ENCODE measurements at places on chromosomes 5 and 9.

DNA sequence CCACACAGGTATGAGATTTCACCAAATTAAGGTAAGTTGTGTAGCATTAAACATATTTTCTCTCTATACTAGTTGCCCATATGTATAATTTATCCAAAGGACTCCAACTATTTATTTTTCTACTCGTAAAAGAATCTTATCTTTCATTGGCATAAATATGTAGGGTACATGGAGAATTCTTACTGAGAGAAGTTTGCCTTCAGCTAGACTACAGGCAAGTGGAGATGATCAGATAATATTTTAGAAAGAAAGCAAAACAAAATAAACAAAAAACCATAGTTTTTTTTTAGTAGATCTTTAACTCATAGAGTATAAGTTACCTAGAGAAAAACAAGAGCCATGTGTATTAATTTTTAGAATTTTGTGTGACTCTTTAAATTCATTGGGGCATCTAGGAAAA, 743.1 kb upstream of the ARRDC3 start:
- DNase-seq: no peak

DNA sequence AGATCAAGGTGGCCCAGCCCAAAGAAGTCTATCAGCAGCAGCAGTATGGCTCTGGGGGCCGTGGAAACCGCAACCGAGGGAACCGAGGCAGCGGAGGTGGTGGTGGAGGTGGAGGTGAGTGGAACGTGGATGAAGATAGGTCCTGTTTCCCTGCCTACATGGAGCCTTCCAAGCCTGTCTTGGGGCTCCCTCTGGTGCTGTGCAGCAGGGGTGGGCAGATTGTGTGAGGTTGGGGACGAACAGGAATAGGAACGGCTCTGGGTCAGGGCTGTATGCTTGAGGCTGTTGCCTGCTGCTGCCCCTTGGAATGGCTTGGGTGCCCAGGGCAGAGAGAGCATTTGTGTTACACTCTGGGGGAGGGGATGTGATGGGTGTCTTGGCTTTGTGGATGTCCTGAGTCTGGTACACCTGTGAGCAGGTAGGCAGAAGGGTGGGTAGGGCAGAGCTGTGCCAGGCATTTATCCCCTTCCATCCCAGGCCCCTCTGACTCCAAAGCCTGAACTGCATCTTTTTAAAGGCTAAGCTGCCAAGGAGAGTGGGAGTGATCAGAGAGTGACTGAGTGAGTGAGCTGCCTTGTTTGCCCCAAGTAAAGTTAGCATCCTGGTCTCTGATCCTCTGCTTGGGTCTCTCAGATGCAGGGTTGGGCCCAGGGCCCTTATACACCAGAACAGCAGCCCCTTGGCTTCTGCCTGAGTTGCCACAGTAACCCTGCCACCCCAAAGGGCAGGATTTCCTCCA, 5.2 kb downstream of the HNRNPAB start:
- no peak for DNase-seq

DNA sequence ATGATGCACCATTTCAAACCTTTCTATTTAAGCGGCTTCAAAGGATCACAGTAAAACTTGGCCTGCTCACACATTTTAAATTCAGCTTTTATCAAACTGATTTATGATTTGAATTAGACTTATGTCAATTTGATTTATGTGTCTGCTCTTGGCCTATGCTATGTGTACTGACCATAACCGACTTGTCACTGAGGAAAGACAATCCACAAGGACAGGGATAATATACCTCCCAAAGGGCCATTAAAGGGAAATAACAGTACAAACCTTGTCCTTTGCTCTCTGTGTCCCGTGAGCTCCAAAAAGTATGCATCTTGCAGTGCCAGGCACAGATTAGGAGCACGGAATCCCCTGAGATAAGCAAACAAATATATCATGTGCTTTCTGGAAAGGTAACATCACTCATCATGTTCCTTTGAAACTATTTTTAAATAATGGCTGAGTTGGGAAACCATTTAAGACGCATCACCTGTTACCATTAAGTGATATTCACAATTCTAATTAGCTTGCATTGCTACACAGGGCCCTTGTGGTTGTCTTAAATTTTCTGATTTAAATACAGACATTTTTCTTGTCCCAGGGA, 31.9 kb upstream of the FTMT start:
- DNase-seq: no peak

DNA sequence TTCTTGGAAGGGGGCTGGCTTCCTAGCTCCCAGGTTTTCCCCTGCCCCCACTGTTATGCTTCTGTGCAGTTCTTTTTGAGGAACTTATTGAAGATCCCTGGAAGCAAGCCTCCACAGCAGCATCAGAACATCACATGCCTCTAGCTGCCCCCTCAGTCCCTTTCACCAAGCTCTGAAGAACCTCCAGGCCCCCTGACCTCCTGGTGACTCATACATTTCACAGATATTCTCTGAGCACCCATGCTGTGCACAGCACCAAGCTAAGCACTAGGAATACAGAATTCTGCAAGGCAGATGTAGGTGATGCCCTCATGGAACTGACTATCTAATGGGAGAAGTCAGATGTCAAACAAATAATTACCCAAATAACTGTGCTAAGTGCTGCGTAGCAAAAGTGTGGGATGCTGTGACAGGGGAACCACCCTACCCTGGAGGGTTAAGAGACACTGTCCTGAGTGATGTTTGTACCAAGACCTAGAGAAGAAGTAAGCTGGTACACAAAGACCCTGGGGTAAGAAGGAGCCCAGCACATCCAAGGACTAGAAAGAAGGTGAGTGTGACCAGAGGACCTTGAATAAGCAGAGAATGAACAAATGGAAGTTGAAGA, 213.7 kb upstream of the NR4A3 start:
- DNase-seq: no peak

GRCh38 chr9:106862110-106862820, 701 bp upstream of the ZNF462 start:
- DNase-seq: no peak

DNA sequence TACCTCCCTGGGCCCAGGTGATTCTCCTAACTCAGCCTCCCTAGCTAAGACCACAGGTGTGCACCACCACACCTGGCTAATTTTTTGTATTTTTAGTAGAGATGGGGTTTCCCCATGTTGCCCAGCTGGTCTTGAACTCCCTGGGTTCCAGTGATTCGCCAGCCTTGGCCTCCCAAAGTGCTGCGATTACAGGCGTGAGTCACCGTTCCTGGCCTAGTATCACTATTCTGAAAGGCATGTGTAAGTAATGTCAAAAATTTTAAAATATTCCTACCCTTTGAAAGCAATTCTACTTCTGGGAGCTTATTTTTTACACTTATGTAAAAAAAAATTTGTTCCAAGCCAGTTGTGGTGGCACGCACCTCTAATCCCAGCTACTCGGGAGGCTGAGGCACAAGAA, 27.1 kb upstream of the TLE1 start:
- DNase-seq: no peak

DNA sequence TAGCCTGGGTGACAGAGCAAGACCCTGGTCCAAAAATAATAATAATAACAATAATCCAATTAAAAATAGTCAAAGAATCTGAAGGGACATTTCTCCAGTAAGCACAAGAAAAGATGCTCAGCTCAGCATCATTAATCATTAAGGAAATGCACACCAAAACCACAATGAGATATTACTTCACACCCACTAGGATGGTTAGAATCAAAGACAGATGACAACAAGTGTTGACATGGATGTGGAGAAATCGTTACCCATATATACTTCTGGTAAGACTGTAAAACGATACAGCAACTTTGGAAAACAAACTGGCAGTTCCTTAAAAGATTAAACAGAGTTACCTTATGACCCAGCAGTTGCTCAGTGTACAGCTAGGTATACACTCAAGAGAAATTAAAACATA, 5.3 kb upstream of the FANCG start:
- no peak for DNase-seq

DNA sequence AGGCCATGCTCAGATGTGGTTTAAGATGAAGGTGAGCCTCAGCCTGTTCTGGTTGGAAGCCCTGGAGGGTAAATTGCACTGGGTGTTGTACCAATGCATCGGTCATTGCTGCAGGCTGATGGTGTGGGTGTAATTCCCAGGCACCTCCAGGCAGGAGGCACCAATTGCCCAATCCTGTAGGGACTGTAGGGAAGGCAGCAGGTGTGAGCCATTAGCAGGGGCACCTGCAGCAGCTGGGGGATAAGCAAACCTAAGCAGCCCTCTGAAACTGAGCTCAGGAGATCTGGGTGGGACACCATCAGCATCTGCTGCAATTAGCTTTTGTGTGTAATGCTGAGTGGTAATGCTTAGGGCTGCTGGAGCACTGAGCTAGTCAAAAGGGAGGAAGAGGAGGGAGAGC, 190.1 kb upstream of the TBC1D2 start:
- no peak for DNase-seq

GRCh38 chr9:30329431-30329830, 2055.0 kb upstream of the ACO1 start:
- no peak for DNase-seq

GRCh38 chr9:20209391-20210340, 412.6 kb downstream of the MLLT3 start:
- peak; percentile 21 for DNase-seq

- no peak for DNase-seq
Measured at GRCh38 chr9:132597073-132597775, 14.8 kb downstream of the BARHL1 start.

DNA sequence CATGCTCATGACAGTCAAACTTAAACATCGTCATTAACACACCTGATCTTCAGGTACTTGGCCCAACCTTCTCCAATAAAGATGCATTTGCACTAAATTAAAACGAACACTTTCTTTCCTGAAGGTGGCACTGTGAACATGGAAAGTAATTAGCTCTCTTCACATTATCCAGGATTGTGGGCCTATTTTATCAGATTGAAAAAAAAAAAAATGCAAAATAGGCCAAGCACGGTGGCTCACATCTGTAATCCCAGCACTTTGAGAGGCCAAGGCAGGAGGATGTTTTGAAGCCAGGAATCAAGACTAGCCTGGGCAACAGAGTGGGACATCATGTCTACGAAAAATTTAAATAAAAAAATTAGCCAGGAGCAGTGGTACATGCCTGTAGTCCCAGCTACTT, 14.4 kb upstream of the CDC20B start:
- DNase-seq: no peak

GRCh38 chr5:134527961-134528424, 2.5 kb downstream of the JADE2 start:
- no peak for DNase-seq

GRCh38 chr5:86974955-86975354, 292.7 kb upstream of the RASA1 start:
- DNase-seq: no peak

DNA sequence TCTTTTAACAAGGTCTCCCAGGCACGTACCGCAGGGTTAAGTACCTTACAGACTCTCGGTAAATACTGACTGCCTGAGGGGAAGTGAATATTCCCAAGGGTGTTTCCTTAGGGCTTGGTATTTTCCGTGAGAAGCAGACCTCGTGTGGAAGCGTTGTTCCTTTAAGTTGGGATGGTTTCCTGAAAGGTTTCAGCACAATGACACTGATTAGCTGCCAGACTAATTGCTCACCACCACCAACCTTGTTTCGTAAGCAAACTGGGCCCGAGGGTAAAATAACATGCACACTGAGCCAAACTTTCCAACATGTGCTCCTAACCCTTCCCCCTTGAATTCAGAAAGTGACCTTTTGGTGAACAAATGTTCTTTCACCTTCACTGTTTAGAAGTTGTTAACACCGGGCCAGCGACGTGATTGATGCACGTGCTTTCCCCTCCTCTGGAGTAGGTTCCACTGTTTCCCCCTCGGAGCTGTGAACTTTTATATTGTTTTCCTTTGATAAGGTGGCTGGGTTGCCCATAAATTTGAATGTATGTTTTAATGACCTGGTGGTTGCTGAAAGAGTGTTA, 128.1 kb upstream of the RPS23 start:
- DNase-seq: no peak

GRCh38 chr5:77560677-77561263, 68.7 kb upstream of the WDR41 start:
- DNase-seq: no peak

All from stimulated activated CD8-positive, alpha-beta memory T cell treated with anti-CD3 and anti-CD28 coated beads, Interleukin-2, amount 100 ng/mL, for 1 hour (primary cell).